Vagina (tissue), 2 donors: ENCODE measurements at places on chromosomes 5 and 9. TPM values are rescaled to one million over a fixed set of nuclear protein-coding genes. Genes with fewer than 3 reads are reported as not detected.

DNA sequence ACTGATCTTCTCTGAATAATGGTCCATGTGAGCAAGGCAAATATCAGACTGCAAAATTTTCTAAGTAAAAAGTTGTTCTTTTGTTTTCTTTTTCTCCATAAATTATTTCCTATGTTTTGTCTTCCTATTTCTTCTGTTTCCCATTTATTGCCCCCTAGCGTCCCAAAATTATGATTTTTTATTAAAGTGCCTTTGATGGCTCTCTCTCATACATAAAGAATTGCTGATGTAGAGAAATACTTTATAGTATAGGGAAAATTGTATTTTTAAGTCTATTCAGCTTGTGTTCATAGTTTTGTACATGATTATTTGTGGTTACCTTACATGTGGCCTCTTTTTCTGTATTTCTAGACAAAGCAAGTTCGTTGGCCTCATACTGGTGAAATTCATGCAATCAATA is 1031.2 kb downstream of the EFNA5 start:
- H3K4me3 ChIP-seq = no peak overlapping the region
- no peaks in the 10 kb centered on the region for H3K27me3 ChIP-seq
- H3K4me1 ChIP-seq = no peaks in the 10 kb centered on the region
- DNase-seq = no peak
- no peaks in the 10 kb centered on the region for H3K36me3 ChIP-seq

DNA sequence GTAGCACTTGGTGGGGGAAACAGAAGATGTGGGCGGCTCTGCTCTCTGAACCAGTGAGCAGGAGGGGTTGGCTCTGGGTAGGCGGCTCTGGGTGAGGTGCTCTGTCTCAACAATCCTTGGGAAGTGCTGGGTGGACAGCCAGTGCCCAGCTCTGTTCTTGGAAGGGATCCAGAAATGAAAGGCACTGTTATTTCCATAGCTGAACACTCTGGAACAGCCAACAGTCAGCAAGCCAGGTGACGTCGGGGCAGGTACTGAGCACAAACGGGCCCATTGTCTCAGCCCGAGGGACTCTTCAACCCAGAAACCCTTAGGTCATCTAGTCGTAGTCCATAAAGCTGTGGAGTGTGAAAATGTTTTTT is 36.3 kb downstream of the OLFM1 start:
- no peak overlapping the region for H3K4me3 ChIP-seq
- peaks cover 11% of the 10 kb centered on the region for H3K4me1 ChIP-seq
- H3K36me3 ChIP-seq = no peaks in the 10 kb centered on the region
- H3K27me3 ChIP-seq = no peaks in the 10 kb centered on the region
- no peak overlapping the region for H3K27ac ChIP-seq

- H3K27me3 ChIP-seq = no peaks in the 10 kb centered on the region
- DNase-seq = no peak
- peaks cover 4% of the 10 kb centered on the region for H3K36me3 ChIP-seq
- H3K27ac ChIP-seq = no peak overlapping the region
- no peaks in the 10 kb centered on the region for H3K4me1 ChIP-seq
- no peak overlapping the region for H3K4me3 ChIP-seq
Observed at GRCh38 chr5:1058988-1059883, 50.6 kb downstream of the NKD2 start.

GRCh38 chr5:146675636-146676035 is 159.6 kb upstream of the GPR151 start:
- H3K4me3 ChIP-seq = no peak overlapping the region
- H3K4me1 ChIP-seq = no peaks in the 10 kb centered on the region
- H3K27ac ChIP-seq = no peak overlapping the region
- no peak for DNase-seq

DNA sequence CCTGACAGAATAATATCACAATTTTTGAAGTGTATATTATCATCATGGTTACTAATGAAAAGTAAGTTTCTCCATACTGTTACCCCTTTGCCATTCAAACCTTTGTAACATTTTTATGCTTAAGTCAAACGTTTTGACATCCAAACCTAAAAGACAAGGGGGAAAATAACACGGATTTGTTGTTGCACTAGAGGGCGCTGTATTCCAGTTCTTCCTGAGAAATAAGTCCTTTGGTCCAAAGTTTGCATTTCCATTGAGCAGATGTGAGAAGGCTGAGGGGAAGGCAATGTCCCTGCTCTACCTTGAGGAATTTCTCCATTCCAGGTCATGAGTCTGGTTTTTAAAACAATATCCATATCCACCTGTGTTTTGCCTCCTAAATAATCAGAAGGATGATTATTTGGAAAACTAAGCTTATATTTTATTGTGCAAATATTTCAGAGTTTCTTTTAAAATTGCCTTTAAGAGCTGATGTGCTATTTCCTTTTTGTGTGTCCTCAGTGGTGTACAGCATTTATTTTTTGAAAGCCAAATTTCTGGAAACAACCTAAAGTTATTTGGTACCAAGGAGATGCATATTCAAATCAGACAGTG is 9.7 kb downstream of the LECT2 start:
- H3K4me1 ChIP-seq = no peaks in the 10 kb centered on the region
- H3K4me3 ChIP-seq = no peak overlapping the region
- H3K27ac ChIP-seq = no peak overlapping the region
- DNase-seq = no peak
- no peaks in the 10 kb centered on the region for H3K36me3 ChIP-seq
- H3K27me3 ChIP-seq = no peaks in the 10 kb centered on the region

DNA sequence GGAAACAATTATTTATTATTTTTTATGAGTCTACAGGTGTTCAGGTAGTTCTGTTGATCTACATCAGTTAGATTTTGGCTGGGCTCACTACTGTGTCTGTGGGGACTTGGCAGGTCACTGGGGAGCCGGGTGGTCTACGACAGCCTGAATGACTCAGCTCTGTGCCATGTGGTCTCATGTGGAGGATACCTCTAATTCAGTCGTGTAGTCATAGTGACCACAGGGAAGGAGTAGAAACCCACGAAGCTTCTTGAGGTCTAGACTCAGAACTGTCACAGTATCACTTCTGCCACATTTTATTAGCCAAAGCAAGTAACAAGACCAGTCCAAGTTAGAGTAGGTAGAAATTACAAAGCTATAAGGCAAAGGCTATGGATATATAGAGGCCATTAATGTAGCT is 64.7 kb upstream of the GRAMD2B start:
- no peaks in the 10 kb centered on the region for H3K27me3 ChIP-seq
- no peak for DNase-seq
- no peak overlapping the region for H3K4me3 ChIP-seq
- no peak overlapping the region for H3K27ac ChIP-seq
- H3K4me1 ChIP-seq = peaks cover 11% of the 10 kb centered on the region

DNA sequence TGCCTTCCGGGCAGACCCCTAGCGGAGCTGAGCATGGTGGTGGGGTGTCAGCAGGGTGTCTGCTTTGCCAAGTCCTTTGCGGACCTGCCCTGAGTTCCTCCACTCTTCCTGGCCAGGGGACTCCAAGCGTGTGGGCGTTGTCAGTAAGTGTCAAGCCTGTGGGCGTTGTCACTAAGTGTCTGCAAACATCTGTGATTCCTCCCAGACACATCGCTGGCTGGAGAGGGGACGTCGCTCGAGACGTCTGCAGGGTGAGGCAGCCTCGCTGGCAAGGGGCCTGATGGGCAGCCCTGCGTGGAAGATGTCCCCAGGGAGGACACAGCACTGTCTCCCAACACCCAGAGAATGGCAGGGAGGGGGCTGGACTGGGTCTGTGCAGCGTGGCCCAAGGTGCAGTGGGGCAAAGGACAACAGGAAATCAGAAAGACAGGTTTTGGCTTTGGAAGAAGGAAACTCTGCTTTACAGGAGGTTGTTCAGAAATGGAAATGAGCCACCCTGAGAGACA is 28.8 kb downstream of the ADAMTSL2 start:
- H3K36me3 ChIP-seq = no peaks in the 10 kb centered on the region
- no peak overlapping the region for H3K27ac ChIP-seq
- H3K4me3 ChIP-seq = no peak overlapping the region

DNA sequence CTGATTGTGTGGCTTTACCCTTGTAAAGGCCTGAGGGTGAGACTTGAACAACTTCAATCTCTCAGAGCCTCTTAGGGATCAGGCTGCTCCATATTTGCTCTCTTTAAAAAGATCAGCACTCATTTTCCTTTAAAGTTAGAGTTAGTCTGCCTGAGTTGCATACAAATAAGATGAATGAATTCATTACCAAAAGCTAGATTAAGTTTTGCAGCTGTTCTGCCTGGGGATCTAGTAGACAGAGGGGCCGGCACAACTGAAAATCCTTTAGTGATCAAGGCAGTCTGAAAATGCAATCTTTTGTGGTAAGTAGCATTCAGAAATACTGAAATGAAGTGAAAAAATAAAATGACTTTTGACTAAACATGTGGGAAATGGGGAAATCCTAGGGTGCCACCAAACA is 264.0 kb downstream of the MAN2A1 start:
- H3K36me3 ChIP-seq = no peaks in the 10 kb centered on the region
- no peak overlapping the region for H3K4me3 ChIP-seq
- H3K4me1 ChIP-seq = no peaks in the 10 kb centered on the region
- no peak for DNase-seq

GRCh38 chr9:108167136-108167900 is 677.7 kb upstream of the KLF4 start:
- no peak for DNase-seq
- no peak overlapping the region for H3K4me3 ChIP-seq
- H3K36me3 ChIP-seq = no peaks in the 10 kb centered on the region
- H3K27ac ChIP-seq = no peak overlapping the region
- H3K27me3 ChIP-seq = no peaks in the 10 kb centered on the region

DNA sequence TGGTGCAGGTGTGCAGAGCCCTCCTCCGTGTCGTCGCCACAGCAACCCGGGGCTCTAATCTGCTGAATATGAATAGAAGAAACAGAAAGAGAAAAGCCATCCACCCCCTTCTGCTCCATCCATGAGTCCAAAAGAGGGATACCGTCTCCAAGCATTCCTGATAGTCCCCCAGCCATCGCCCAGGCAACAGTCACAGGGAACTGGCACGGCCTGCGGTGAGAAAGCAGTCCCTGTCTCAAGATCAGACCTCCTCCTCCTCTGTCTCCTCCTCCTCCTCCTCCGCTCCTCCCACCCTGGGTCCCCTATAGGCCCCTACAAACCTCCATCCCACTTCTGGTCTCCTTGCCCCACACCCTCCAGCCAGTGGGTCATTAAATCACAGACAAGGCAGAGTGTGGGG is 308.1 kb upstream of the MPDZ start:
- no peak for DNase-seq
- no peaks in the 10 kb centered on the region for H3K27me3 ChIP-seq
- no peaks in the 10 kb centered on the region for H3K36me3 ChIP-seq
- H3K4me3 ChIP-seq = no peak overlapping the region
- peaks cover 10% of the 10 kb centered on the region for H3K4me1 ChIP-seq
- no peak overlapping the region for H3K27ac ChIP-seq

- DNase-seq = no peak
- no peaks in the 10 kb centered on the region for H3K36me3 ChIP-seq
- H3K27me3 ChIP-seq = no peaks in the 10 kb centered on the region
- no peak overlapping the region for H3K4me3 ChIP-seq
- H3K4me1 ChIP-seq = no peaks in the 10 kb centered on the region
Observed at GRCh38 chr5:126858441-126858840, 81.5 kb downstream of the LMNB1 start.

GRCh38 chr9:100662122-100662521 is 84.2 kb downstream of the CAVIN4 start:
- H3K36me3 ChIP-seq = no peaks in the 10 kb centered on the region
- H3K4me3 ChIP-seq = no peak overlapping the region
- H3K27ac ChIP-seq = no peak overlapping the region
- no peaks in the 10 kb centered on the region for H3K27me3 ChIP-seq

The ACTBL2 gene
- not detected for total RNA-seq

- no peak for DNase-seq
- no peaks in the 10 kb centered on the region for H3K27me3 ChIP-seq
- no peak overlapping the region for H3K4me3 ChIP-seq
- H3K4me1 ChIP-seq = no peaks in the 10 kb centered on the region
Observed at GRCh38 chr5:143224672-143225071, 178.8 kb downstream of the NR3C1 start.

The KLF9 gene
- 98.5 TPM for total RNA-seq

The GHR gene
- 16.7 TPM for total RNA-seq

DNA sequence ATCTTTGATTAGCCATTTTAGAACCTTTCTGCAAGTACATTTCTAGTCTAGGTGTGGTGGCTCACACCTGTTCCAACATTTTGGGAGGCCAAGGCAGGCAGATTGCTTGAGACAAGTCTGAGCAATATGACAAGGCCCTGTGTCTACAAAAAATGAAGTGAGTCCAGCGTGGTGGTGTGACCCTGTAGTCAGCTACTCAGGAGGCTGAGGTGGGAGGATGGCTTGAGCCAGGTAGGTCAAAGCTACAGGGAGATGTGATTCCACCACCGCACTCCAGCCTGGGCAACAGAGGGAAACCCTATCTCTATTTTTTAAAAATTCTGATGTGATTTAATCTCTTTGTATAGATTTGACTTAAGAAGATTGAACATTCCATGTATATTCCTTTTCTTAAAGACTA is 95.7 kb upstream of the FAM120A start:
- no peak for DNase-seq
- no peaks in the 10 kb centered on the region for H3K4me1 ChIP-seq
- no peak overlapping the region for H3K4me3 ChIP-seq
- H3K36me3 ChIP-seq = no peaks in the 10 kb centered on the region
- no peaks in the 10 kb centered on the region for H3K27me3 ChIP-seq
- no peak overlapping the region for H3K27ac ChIP-seq

GRCh38 chr5:2193542-2194235 is 311.0 kb upstream of the IRX4 start:
- H3K27ac ChIP-seq = no peak overlapping the region
- H3K4me1 ChIP-seq = no peaks in the 10 kb centered on the region
- no peaks in the 10 kb centered on the region for H3K27me3 ChIP-seq
- no peak overlapping the region for H3K4me3 ChIP-seq
- H3K36me3 ChIP-seq = no peaks in the 10 kb centered on the region

DNA sequence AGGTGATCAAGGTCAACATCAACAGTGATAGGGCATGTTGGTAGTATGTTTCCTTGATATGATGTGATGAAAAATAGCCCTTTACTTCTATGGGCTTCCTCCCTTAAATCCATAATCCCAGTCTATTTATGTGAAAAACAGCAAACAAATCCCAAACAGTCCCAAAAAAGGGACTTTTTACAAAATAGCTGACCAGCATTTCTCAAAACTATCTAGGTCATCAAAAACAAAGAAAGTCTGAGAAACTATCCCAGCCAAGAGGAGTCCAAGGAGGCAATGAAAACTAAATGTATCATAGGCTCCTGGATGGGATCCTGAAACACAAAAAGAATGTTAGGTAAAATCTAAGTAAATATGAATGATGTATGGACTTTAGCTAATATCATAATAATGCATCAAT is 71.2 kb downstream of the MARCHF3 start:
- H3K27ac ChIP-seq = no peak overlapping the region
- no peaks in the 10 kb centered on the region for H3K4me1 ChIP-seq
- H3K27me3 ChIP-seq = no peaks in the 10 kb centered on the region

DNA sequence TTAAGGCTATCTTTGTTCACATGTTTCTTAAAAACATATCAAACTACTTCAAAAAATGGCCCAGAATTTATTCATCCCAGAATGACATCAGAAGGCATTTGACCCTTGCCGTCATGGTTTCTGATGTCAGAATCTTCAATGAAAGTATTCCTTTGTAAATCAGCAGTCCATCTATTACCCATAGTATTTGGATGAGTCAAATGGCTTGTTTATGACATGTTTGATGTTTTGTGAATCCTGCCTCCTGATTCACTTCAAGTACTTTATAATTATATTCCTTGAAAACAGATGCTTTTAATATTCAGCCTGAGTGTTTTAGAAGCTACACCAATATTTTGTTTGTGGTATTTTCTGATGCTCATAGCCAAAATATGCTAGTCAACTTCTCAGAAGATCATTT is 200.8 kb upstream of the MEF2C start:
- H3K27me3 ChIP-seq = no peaks in the 10 kb centered on the region
- no peaks in the 10 kb centered on the region for H3K4me1 ChIP-seq
- H3K27ac ChIP-seq = no peak overlapping the region
- H3K36me3 ChIP-seq = no peaks in the 10 kb centered on the region
- H3K4me3 ChIP-seq = no peak overlapping the region
- DNase-seq = no peak
